MCF 10A (cell line): ENCODE measurements at places on chromosomes 12 and 14.

DNA sequence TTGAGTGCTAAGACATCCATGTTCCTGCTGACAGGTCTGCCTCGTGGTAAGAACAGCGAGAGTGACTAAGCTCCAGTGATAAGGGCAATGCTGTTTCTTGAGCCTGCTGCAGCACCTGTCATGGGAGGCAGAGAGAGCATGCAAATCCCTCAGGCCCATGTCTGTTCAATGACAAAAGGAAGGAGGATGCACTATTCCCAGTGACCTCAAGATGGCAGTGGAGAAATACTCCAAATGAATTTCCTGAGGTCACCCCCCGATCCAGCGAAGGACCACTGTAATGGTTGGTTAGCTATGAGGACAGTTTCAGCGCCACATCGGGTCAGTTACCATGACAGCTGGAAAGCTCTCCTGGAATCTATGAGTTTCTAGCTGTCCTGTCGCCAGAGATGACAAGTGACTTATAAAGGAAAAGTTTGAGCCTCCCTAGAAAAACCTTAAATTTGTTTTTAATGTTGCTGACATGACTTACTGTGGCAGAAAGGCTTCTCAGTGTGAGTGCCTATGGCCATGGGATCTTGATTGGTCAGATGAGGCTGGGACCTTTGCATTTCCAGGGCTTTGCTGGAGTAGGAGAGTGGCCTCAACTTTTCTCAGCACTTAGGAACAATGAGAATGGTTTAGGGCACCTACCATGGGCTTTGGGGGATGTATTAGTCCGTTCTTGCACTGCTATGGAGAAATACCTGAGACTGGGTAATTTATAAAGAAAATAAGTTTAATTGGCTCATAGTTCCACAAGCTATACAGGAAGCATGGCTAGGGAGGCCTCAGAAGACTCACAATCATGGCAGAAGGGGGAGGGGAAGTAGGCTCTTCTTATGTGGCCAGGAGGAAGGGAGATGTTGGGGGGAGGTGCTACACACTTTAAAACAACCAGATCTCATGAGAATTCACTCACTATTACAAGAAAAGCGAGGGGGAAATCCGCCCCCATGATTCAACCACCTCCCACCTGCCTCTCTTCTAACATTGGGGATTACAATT, 88.0 kb upstream of the TMEM260 start:
- peak; percentile 49 for DNase-seq

DNA sequence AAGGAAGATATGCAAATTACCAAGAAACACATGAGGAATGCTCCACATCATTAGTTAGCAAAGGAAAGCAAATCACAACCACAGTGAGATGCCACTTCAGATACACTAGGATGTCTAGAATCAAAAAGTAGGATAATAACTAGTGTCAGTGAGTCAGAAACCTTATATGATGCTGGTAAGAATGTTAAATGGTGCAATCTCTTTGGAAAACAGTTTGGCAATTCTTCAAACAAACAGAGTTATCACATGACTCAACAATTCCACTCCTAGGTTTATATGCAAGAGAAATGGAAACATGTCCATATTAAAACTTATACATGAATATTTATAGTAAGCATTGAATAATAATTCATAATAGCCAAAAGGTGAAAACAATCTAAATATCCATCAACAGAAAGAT, 220.9 kb downstream of the FOXG1 start:
- DNase-seq, result peak; percentile 5

GRCh38 chr12:91493308-91493707, 310.7 kb upstream of the DCN start:
- DNase-seq, result peak; percentile 3

DNA sequence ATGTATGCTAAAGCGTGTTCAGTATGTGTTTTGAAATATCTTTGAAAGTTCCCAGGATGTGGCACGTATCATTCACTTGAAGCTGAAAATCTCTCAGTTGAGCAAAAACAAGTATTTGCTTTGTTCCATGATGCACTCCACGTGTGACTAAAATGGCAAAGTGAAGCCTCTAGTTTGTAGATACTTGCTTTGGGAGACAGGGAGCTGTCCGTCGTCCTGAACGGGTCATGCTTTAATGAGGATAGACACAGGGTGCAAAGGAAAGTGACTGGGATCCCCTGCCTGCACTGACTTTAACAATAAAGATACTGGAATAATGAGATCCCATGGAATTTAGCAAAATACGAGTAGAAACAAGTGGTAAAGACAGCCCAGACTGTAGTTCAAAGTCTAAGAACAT, 991.4 kb downstream of the NRXN3 start:
- peak; percentile 64 for DNase-seq

DNA sequence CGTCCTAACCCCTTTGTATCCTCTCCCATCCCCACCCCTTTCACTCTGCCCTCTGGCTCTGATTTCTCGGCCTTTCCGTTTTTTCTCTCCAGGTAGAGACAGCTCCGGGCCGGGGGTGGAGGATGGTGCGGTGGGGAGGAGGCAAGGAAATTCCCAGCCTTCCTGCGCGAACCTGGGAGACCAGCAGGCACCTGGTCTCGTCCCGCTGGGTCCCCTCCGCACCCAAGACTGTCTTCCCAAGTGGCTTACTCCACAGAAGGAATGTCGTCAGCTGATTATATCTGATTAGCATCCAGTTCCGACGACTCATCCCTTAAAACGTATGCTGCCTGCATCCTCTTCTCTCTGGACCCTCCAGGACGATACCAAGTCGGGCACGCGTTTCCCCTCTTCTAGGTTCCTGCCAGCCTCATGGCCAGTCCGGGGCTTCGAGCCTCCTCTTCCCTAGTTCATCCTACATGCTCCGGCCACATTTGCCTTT, 42.2 kb upstream of the CAPRIN2 start:
- DNase-seq, result peak; percentile 54

DNA sequence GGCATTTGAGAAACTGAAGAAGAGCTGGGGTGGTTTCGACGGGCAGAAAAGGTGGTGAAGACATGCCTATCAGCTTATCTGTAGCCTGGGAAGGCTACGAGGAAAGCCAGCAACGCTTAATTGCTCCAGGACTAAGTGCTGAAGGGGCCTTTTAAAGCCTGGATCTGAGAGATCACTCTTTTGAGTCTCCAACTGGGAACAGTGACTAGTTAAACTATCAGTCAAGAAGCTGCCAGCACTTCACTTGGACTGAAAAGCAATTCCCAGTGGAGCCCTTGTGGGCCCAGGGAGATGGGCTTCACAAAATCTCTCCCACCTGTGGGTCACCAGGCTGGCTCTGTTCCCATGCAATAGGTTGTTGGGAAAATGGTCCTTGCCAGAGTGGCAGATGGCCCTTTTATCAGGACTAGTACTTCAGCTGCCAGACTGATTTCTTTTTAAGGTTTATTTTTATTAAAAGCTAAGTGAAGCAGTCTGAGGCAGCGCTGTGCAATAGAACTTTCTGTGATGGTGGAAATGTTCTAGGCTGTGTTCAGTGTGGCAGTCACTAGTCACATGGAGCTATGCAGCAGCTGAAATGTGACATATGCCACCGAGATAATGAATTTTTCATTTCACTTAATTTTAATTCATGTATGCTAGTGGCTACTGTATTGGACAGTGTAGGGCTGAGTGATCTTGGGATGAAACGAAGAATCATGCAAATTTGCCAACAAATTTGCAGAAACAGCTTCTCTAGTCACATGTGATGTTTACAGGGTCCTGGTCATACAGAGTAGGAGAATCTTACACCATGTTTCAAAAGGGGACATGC, 276.8 kb downstream of the PCNX1 start:
- no peak for DNase-seq

GRCh38 chr12:85856966-85857365, 17.1 kb upstream of the NTS start:
- DNase-seq, result no peak

GRCh38 chr12:19447386-19447785, 8.1 kb downstream of the AEBP2 start:
- no peak for DNase-seq

DNA sequence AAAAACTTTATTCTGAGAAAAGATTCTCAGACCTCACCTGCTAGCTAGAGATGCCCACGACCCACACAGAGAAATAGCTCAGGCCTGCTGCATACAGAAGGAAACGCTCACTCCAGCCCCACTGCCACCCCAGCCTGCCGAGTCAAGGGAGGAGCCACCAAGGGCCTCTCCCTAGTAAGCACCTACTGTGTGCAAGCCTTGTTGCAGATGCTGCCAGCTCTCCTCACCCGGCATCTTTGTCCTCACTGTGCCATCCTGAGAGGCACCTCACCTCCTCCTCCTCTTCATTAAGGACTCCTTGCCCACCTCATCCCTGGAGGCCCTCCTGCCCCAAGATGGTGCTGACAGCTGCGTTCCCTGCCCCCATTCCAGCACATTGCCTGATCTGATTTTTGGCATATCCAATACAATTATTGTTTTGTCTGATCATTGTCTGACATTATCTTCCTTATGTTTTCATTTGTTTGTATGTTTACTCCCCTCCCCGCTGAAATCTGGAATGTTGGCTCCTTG, 196.9 kb downstream of the SLC15A4 start:
- DNase-seq, result no peak

DNA sequence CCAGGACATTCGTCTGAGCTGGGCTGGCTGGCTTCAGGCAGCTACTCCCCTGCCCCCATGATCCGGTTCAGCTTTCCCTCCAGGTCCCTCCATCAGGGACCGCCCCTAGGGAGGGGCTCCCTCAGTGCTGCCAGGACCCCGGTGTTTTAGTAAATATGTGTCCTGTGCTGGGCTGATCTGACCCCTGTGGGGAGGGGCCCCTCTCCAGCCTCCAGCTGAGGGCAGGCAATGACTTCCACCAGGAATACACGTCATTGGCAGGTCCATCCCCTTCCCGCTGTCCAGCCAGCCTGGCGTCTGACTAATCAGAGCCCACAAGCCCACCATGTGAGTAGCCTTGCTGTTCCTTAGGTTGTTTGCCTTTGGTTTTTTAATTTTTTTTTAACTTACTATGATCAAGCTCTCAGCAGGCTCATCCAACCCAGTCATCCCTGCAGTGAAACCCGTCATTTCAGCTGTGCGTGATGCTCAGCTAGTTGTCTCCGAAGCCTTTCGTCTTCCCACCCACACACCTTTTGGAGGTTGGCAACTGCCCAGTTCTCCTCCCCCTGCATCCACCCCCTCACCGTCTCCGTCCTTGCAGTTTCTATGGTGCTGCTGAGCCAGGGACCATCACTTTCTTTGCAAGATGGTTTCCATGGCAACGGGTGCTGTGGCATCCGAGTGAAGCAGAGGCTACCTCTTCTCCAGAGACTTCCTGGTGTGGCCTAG, 16.0 kb upstream of the SERPINA4 start:
- no peak for DNase-seq

DNA sequence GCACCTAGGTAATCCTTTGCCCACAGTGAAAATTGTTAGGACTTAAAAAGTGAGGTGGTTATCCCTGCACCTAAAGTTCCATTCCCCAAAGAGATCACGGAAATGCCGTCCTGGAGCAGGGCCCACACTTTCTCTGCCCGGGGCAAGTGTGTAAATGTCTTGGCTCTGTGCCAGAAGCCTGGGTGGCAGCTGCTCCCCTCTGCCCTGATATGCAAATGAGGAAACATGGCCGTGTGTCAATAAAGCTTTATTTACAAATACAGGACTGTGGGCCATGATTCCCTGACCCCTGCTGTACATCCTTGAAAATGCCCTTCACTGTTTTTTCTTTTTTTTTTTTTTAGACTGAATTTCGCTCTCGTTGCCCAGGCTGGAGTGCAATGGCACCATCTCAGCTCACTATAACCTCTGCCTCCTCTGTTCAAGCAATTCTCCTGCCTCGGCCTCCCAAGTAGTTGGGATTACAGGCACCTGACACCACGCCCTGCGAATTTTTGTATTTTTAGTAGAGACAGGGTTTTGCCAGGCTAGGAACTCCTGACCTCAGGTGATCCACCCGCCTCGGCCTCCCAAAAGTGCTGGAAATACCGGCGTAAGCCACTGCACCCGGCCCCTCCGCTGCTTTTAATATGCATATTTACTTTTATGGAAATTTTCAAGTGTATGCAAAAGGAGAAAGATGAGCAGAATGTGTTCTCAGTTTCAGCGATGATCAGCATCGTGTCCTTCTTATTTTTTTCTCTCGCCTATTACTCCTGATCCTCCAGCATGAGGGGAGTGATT, 75.5 kb downstream of the GALNT9 start:
- peak; percentile 35 for DNase-seq

- DNase-seq, result no peak
These were observed 4.5 kb upstream of the NUMB start for GRCh38 chr14:73462815-73463214.

GRCh38 chr14:102450206-102451063, 59.1 kb downstream of the ANKRD9 start:
- no peak for DNase-seq

DNA sequence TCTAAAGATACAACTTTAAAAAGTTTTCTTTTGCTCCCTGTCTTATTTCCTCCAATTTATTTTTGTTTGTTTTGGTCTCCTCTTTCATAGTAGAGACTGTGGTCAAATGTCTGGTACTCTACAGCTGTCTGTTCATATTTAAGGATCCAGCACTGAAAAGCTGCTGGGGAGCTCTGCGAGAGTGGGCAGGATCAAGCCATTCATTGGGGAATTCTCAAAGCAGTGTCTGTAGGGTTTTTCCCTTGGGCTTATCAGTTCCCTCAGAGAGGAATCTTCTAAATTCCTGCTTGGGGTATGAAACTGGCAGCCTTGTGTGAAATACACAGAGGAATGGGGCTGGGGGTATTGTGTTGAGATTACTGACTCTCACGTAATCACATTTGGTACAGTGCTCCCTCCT, 52.3 kb downstream of the FNTB start:
- no peak for DNase-seq

DNA sequence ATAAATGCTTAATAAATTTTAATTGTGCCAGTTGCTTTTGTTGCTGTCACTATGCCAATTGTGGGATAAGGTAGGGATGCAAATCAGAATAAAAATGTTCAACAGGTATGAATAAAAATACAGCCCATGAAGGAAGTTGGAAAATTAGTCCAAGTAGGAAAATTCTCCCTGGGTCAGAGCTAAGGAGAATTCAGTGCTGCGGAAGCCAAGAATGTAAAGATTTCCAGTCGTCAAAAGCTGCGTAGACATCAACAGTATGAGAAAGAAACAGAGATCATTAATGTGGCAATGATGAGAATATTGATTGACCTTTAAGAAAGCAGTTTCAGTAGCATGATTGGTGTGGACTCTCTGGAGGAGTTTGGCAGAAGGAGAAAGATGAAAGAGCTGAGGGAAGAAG, 87.9 kb downstream of the PLEKHA5 start:
- no peak for DNase-seq

- no peak for DNase-seq
These were observed 6.2 kb downstream of the TTLL5 start for GRCh38 chr14:75667099-75667765.

- DNase-seq, result no peak
These were observed 32.2 kb upstream of the NUDT14 start for GRCh38 chr14:105213361-105213760.

DNA sequence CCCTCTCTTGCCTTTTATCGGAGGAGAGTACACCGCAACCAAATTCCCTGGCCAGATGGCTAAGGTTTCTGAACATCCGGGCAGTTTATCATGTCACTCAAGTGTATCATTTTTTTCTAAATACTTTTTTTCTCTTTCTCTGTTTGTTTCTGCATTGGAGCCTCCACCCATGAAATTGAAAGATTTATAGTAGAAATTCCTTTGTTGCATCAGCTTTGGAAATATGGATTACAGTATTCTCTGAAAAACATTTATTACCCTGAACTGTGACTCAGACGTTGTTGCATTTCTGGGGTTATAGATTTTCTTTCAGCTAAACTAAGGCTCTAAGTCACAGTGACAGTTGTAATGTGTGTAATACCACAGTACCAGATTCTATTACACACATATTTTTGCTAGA, 187.0 kb downstream of the SPTSSA start:
- no peak for DNase-seq

GRCh38 chr14:83887866-83888265, 1642.1 kb upstream of the FLRT2 start:
- no peak for DNase-seq

GRCh38 chr12:108009442-108010070, 119.5 kb upstream of the WSCD2 start:
- DNase-seq, result no peak

GRCh38 chr14:75446447-75446846, 18.6 kb downstream of the JDP2 start:
- no peak for DNase-seq
